Right forelimb (tissue), 1 donor: ENCODE measurements at places on chromosomes 6 and 20.

DNA sequence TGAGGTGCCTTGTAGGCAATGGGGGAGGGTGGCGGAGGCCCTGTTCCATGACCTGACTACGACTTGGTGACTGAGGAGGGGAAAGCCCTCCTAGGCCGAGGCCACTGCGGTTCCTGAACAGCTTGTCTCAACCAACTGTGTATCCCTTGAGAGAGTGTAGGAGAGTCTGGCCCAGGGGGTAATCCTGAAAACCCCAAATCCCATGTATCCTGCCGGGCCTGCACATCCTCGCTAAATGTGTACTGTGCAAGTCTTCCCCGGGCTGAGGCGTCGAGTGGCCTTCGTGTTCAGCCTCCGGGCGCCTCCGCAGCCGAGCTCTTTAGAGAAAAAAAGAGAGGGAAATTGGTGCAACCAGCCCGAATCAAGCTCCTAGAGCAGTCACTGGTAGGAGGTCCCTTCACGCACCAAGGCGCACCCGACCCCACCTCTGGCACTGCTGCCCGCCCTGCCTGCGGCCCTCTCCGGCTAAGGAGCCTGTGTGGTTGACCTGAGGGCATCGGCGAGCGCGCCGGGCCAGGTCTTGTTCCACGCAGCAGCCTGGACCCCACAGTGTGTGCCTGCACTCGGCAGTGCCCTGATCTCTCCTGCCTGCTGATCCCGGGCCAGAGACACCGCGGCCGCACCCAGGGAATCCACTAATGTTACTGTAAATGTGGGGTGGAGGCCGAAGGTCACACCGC is 7.3 kb downstream of the SIM1 start:
- peak; percentile 50 for DNase-seq

DNA sequence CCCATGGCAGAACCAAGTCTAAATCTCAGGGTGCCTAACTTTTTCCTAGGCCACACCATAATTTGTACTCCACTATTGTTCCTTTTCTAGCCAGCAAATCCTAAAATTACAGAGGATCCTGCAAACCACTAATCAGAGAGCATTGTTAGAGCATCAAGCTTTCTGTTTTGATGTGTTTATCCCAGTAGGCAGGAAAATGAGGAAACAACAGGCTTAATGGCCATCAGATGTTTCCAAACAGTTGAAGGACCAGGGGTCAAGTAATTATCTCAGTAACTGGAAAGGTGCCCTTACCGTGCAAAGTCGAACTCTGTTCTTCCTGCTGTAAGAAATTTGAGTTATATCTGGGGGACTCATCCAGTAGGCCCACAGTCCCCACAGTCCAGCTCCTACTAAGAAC is 58.7 kb downstream of the RALY start:
- no peak for DNase-seq

- DNase-seq, result no peak
Measured at GRCh38 chr20:5070570-5070969, 49.2 kb downstream of the PCNA start.

DNA sequence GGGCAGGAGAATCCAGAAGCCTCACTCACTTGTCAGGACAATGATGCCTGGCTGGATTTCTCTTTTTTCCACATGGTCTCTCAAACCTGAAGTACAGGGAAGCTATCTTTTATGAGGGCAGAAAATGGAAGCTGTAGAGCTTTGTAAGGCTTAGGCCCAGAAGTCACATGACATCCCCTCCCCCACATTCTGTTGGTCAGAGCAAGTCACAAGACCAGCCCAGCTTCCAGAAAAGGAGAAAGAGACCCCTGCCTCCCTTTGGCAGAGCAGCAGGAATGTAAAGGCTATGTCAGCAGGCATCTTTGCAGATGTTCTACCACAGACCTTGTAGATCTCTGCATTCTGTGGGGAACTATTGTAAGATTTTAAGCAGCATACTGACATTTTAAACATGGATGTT is 245.5 kb downstream of the SLC35F1 start:
- no peak for DNase-seq

DNA sequence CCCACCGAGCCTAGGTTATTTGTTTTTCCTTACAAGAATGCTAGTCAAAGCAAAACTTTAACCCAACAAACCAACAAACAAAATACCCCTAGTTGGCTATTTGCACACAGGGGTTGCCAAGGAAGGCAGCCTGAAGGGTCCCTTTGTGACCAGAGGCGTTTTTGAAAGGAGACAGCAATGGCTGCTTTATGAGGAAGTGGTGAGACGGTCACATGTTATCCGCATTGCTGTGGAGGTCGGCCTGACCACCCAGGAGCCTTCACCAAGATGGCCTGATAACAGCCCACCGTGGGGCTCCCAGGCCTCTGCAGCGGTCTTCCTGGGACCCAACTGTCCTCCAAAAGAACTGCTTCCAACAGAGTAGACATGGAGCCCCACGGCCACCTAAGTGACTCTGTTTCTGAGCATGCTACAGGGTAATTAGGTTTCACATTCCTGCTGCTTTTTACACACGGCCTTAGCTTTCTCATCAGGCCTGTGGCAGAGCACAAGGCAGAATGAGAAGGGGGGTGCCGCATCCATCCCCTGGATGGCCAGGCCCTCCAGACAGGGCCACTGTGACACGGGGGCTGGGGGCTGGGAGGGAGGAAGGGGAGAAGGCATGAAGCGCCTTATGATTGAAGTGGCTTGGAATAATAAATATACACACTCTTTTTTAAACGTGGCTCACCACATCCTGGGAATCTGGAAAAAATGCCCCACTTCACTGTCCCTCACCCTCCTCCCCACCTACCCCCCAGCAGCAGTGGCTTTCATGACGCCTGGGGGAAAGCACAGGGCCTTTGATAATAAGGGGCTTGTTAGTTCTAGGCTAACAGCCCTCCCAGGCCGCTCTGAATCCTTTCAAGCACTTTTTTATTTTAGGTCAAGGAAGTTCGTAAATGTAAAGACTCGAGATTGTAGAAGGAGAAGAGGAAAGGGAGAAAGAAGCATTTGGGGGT is 86.0 kb downstream of the CLIC5 start:
- no peak for DNase-seq

GRCh38 chr20:17843246-17844132 is 125.1 kb downstream of the SNX5 start:
- peak; percentile 76 for DNase-seq

GRCh38 chr6:78570044-78570443 is 297.3 kb upstream of the IRAK1BP1 start:
- DNase-seq, result no peak

DNA sequence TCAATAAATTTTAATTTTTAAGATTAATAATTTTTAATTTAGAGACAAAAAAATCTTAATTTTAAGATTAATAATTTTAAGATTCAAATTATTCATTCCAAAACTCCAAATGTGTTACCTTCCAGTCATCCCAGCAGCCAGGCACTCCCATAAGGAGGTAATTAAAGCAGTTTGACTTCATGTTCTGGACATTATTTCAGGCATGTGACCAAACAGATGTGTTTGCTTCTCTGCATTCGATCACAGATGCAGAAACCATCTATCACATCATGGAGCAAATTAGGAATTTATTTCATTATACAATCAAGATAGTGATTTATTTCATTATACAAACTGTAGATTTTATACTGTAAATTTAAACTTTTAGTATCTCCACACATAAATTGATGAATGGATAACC is 150.3 kb downstream of the AKAP7 start:
- DNase-seq, result no peak

DNA sequence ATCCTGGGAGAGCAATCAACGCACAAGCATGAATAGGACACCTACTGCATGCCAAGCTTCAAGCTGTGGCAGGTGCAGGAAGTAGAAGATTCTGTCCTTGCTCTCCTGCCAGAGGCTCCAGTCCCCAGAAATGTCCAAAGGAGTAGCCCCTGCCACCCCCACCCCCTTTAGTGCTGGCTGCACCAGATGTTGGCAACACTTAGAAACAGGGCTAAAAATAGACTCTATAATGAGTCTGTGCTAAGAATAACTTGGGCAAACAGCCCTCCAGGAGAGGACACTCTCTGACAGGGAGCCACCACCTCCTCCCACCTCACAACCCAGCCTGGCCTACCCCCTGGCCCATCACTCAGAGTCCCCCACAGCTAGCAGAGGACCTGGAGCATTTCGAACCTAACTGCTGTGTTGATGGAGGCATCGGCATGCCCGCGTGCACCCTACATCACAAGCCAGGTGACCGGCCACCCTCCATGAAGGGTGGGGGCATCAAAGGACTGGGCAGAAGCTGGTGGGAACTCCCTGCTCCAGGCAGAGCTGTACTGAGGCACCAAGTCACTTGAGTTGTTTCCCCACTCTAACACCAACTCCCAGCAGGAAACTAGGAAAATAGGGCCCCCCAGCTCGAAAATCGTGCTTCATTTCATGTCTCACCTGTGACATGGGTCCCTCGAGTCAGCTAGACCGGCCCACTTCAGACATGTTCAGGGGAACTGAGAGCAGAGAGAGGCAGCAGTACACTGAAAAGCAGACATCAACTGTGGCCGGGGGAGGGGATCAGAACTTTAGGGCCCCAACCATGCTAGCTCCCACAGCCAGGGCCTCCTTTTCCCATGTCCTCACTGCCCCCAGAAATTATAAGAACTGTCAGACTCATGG is 18.7 kb downstream of the TFEB start:
- DNase-seq, result no peak
